Ascending aorta (tissue), 2 donors: ENCODE measurements at places on chromosomes 2 and 18. TPM values are rescaled to one million over a fixed set of nuclear protein-coding genes. Genes with fewer than 3 reads are reported as not detected.

The MROH2A gene
- total RNA-seq: not detected

The SIGLEC15 gene
- not detected for total RNA-seq

The CREG2 gene
- not detected for total RNA-seq

The TLX2 gene
- total RNA-seq: not detected

- H3K4me3 ChIP-seq: no peak overlapping the region
- no peaks in the 10 kb centered on the region for H3K36me3 ChIP-seq
- H3K27me3 ChIP-seq: no peaks in the 10 kb centered on the region
- H3K27ac ChIP-seq: no peak overlapping the region
- DNase-seq: no peak
These were observed 93.6 kb upstream of the HNMT start for GRCh38 chr2:137870682-137871081.

GRCh38 chr2:51013079-51013932, 18.6 kb downstream of the NRXN1 start:
- H3K4me3 ChIP-seq: no peak overlapping the region
- no peaks in the 10 kb centered on the region for H3K4me1 ChIP-seq
- no peaks in the 10 kb centered on the region for H3K36me3 ChIP-seq
- H3K27ac ChIP-seq: no peak overlapping the region
- DNase-seq: no peak

- H3K27me3 ChIP-seq: no peaks in the 10 kb centered on the region
- H3K36me3 ChIP-seq: no peaks in the 10 kb centered on the region
- DNase-seq: no peak
- H3K27ac ChIP-seq: no peak overlapping the region
These were observed 21.0 kb downstream of the SNORC start for GRCh38 chr2:232890896-232891601.

DNA sequence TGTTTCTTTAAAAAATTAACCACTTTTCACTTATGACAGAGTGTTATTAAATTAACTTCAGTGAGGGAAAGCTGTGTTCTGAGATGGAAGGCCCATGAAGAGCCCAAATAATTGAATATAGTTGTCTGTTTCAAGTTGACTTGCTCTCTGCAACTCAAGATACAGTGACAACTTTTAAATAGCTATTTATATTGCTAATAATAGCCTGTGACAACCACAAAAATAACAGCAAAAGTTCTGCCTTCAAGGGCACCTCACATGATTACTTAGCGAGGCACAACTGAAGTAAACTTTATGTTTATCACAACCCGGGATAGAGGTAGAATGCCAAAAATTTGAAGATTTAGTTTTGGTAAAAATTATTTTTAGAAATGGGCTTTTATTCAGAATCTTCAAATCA, 167.3 kb upstream of the SCN7A start:
- no peaks in the 10 kb centered on the region for H3K36me3 ChIP-seq
- DNase-seq: no peak
- no peak overlapping the region for H3K27ac ChIP-seq
- no peak overlapping the region for H3K4me3 ChIP-seq
- H3K27me3 ChIP-seq: no peaks in the 10 kb centered on the region

DNA sequence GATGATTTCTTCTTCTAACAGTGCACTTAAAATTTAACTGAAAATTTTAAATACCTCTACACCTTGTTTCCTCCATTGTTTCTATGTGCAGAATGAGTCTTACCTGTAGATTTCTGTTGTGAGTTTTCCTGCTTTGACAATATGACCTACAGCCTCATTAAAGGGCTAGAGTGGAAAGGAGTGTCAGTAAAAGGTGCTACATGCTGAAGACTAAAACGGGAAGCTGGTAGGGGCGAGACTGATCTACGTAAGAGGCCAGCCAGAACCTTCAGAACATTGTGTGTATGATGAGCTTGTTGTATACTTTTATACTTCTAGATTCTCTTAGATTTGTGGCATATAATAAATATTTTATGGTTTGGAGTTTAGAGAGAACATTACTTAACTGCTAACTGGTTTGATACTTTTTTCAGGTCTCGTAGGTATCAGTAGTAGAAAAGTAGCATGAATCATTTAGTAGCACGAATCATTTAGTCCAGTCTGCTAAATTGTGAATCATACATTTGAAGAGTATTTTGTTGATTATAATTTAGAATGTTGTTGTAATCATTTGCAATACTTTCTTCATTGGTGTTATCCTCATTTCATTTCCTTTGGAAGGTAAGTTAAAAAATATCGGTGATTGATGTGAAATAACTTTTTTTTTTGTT, 14.3 kb downstream of the INSIG2 start:
- no peaks in the 10 kb centered on the region for H3K27me3 ChIP-seq
- no peak overlapping the region for H3K27ac ChIP-seq
- H3K36me3 ChIP-seq: peaks cover 11% of the 10 kb centered on the region

GRCh38 chr18:28015671-28016070, 161.3 kb downstream of the CDH2 start:
- DNase-seq: no peak
- no peak overlapping the region for H3K27ac ChIP-seq
- no peaks in the 10 kb centered on the region for H3K27me3 ChIP-seq
- H3K4me1 ChIP-seq: no peaks in the 10 kb centered on the region
